ENCODE measurements at places on chromosomes 2 and 18.
A peak's percentile ranks its signal among the peaks of the same experiment; 100 is the strongest.

GRCh38 chr2:237798236-237799059 lies at the start of gene RBM44:
RBM44 (plus strand) TSS chr2:237798779; CDS start chr2:237813610, 14,831 bp downstream.
- DNase-seq, result no peak

DNA sequence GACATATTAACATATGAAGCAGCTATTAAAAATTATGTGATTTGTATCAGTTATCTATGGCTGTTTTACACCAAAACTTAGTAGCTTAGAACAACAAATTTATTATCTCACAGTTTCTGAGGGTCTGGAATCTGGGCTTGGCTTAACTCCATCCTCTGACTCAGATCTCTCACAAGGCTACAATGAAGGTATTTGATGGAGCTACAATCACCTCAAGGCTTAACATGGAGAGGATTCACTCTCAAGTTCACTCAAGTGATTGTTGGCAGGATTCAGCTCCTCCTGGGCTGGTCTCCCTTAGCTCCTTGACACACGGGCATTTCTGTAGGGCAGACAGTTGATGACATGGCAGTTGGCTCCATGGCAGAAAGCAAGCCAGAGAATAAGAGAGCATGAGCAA lies 133.0 kb upstream of the SLC14A2 start:
- DNase-seq, result no peak

- DNase-seq, result no peak
These were observed 497.5 kb downstream of the TNS1 start for GRCh38 chr2:217505303-217505702.

DNA sequence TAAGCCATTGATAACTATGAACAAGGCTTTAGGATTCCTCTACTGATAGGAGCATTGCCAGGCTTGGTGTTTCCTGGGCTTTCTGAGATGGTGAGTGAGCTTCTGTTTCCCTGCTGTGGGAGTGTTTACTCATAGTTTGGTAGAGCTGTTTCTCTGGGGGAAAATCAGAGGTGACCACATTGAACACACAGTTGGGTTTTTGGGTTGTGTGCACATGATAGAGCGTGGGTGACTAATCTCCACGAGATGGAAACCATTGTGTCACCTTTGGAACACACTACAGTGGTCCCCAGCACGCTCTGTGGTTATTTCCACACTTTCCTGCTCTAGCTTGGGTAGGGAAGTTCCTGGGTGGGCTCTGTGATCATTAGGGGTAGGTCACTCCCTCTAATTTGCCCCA lies 5.4 kb downstream of the IL1R1 start:
- DNase-seq, result no peak

GRCh38 chr2:46555646-46556234 lies 76.4 kb downstream of the TMEM247 start:
- no peak for DNase-seq

DNA sequence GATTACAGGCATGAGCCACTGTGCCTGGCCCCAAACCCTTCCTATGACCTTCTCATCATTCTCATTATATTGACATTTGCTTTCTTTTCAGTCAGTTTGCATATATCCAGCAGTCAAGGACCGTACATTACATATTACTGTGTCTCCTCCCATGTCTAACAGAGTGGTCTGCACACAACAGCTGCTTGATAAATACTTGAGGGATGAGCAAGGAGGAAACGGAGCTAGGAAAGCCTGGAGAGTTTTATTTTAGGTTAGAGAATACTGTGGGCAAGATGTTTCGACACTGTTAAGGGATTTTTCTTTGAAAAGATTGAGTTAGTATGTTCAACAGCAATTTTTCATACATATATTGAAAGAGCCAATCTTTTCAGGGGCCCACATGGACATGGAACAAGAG lies 76.2 kb upstream of the CHRNA1 start:
- DNase-seq, result peak; percentile 40

GRCh38 chr18:48719974-48720654 lies 181.3 kb downstream of the CTIF start:
- DNase-seq, result peak; percentile 62

DNA sequence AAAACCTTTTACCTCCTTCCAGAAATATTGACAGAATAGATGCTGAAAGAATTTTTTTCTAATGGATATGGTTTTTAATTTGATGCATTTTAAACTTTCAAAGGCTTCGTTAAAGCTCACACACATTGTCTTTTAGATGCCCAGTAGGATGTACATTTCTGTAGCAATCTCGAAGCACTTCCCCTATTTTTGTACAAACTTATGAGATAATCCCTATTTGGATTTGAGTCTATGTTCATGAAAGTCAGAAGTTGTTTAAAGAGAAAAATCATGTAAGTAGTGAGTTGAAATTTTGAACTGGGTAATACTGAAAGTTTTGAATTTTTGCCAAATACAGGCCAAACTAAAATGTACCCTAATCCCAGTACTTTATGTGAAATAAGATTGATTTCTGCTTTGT lies 38.1 kb upstream of the MMADHC start:
- no peak for DNase-seq

- no peak for DNase-seq
These were observed 282.6 kb downstream of the LRP1B start for GRCh38 chr2:141848191-141848590.

DNA sequence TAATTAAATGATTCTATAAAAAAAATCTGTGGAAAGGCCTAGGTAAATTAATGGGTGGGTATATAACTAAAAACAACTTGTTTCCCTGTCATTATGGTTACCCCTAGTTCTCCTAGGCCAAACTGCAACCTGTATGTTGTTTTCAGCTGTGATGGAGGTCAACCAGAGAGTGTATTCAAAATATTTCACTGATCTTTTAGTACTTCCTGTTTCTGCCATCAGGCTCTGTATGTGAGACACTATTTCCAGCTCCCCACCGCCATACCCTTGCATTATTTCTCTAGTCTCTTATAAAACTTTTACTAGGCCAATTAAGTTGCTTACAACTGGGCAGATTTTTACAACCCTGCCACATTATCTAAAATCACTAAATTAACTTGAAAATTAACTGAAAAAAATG lies 21.0 kb upstream of the CDKL4 start:
- no peak for DNase-seq

- peak; percentile 74 for DNase-seq
These were observed 141.6 kb upstream of the RIOK3 start for GRCh38 chr18:23311351-23312121.

DNA sequence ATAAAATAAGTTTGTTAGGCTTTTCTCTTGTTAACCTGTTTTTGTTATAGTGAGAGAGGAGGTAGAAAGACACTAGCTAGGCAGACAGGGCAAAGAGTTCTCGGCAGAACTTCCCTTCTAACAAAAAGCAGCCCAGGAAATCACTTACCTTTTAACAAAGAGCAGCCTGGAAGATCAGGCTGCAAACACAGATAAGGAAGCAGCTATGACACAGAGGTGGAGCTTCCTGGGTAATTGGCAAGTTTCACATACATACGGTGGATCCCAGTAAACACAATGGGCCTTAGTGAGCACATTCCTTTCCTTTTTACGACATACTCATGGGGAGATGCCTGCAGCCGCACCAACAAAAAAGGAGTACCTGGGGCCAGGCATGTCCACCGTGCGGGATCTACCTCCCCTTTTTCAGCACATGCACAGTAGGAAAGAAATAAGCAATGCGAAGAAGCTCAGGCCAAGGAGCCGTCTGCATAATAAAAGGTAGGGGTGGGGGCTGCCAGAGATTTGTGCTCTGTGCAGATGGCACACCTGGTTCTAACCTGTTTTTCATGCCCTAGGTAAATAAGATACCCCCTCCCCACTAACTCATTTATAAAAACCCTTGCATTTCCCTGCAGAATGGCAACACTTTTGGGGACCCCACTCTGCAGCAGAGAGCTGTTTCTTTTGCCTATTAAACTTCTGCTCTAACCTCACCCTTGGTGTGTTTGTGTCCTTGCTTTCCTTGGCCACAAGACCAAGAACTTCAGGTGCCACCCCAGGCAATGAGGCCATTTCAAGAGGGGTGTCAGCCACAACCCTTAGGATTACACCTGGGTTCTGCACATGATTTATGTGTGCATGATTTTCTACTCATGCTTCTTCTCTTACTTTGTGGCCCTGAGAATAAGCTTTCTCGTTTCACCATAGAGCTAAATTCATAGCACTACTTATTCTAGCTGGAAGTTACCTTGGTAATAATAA lies 26.5 kb downstream of the MDH1 start:
- peak; percentile 56 for DNase-seq

- DNase-seq, result peak; percentile 44
These were observed 5.2 kb downstream of the NCAPH start for GRCh38 chr2:96340493-96341414.

- DNase-seq, result peak; percentile 80
These were observed 323.9 kb downstream of the SLC8A1 start for GRCh38 chr2:40127890-40128557.

DNA sequence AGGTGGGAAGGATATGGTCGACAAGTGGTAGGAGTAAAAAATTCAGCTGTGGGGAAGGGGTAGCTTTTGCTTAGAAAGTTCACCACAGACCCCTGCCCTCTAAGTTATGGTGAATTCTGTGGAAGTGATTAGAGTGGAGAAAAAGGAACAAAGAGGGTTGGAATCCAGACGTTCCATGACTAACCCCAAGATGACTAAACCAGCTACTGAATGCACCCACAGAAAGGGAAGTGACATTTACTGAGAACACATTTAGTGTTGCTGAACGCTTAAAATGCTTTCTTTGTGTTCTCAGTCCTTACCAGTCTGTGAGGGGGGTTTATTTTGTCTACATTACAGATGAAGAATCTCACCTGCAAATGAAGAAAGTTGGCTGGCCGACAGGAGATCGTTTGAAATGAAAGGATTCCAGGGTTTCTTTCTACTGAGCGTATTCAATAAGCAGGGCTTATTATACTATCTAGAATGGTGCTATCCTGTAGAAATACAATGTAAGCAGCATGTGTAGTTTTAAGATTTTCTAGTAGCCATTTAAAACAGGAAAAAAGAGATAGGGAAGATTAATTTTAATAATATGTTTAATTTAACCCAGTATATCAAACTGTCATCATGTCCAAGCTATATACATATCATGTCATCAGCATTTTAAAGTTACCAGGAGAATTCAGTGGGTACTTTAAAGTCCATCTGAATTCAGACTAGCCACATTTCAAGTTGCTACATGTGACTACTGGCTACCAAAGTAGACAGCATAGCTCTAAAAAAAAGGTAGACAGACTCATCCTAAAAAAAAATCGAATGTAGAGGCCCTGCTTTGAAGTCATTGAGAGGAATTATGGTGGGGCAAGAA lies 60.1 kb downstream of the LIMS1 start:
- peak; percentile 83 for DNase-seq

All from HFFc6 (cell line).